ENCODE measurements at places on chromosomes 7 and 10.

DNA sequence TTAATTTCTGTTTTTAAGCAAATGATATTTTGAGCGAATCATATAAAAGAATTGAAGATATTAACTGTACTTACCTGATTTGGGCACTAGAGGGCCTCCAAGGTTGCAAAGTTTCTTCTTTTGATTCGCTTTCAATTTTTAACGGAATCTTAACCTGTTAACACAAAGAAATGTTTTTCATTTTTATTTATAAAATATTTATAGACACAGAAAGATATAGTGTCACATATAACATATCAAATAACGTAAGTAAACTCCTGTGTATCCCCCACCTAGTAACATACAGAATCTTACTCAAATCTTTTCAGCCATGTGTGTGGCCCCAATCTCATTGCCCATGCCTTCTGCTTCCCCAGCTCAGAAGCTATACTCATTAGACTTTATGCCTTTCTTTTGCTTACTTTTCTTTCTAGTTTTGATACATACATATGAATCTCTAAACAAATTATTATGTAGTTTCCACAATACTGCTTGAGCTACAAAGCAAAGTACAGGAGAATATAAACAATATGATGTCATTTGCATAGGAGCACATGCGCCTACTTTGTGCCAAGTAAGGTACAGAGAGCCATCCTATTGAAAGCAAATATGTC lies 49.5 kb upstream of the ZPBP start:
- peak; percentile 45 for DNase-seq

DNA sequence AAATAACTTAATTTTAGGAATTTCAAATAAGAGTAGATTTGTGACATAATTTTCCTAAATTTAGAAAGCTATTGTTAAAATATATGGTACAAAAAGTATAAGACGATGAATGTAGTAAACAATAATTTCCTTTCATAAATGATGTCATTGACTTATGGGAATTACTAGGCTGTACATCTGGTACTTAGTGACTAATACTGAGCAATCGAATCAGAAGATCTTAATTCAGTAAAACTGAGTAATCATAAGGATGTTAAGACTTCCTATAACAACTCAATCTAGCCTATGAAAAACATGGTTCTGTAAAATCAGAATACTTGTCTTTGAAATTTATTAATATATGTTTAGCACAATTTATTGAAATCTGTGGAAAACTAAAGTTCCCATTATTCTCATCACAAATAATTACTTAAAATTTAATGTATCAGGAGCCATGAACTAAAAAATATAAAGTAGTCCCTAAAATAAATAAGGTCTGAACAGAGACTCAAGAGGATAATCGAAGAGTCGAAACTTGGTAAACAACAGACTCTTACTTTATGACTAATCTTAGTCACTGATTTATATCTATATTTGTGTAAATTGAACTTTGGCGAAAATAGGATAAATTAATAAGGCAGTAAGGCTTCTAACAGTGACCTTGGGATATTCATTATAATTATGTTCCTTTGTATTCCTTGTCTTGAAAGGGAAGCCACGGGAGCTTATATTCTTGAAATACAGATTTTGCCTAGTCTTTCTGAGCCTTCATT lies 142.1 kb downstream of the HGF start:
- DNase-seq = no peak

GRCh38 chr10:93352638-93353383 lies 129.3 kb downstream of the MYOF start:
- peak; percentile 11 for DNase-seq

DNA sequence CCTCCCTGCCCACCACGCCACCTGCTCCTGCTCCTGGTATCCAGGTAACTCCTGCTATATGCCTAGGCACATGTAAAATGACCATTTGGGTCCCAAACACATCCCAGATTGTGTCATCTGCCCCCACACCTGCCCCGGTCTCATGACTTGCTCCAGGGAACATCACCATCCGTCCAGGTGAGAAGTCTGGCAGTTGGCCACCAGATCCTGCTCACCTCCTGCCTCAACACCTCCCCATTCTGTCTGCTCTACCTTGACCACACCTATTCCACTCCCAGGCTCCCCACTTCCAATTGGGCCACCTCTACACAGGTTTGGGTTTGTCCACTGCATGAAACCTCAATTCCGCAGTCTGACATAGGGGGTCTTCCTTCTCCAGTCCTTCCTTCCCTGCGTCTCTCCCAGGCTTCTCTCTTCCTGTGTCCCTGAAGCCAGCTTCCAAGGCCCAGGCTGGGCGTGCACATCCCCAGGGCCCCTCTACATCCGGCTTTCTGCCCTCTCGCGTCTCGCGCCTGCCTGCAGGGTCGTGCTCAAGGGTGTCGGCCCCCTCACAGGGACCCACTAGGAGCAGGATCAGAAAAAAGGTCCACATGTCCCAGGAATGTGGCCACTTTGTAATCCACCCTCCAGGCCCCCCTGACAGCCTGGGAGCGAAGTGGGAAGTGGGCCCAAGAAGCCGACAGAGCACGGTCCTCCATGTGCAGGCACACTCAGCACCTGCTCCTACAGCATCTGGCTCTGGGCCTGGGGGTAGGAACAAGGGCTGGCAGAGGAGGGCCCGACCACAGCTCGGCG lies 49.3 kb upstream of the DAGLB start:
- DNase-seq = no peak

- no peak for DNase-seq
These were observed 19.8 kb downstream of the NUB1 start for GRCh38 chr7:151361193-151361959.

DNA sequence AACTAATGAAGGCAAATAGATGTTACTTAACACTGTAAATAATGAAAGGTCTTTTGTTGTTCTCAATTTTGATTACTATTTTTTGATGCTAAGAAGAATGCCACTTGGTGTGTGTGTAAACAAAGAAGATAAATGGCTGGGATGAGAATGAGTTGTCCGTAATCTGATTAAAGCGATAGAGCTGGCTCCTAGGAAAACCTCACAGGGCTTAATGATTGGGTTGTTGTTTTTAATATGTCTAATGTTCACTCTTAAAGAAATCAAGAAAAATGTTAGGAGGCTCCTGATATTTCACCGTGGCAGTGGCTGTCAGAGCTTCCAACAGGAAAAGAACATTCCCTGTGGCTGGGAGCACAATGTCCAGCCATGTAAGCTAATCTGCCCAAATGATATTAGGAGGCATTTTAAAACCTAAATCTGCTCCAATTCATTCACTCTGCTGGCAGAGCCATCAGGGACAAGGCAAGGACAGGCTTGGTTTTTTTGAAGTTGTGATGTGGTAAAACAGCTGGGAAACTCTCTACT lies 243.9 kb downstream of the SNX10 start:
- no peak for DNase-seq

GRCh38 chr10:123796736-123797135 lies 94.9 kb downstream of the CPXM2 start:
- no peak for DNase-seq

DNA sequence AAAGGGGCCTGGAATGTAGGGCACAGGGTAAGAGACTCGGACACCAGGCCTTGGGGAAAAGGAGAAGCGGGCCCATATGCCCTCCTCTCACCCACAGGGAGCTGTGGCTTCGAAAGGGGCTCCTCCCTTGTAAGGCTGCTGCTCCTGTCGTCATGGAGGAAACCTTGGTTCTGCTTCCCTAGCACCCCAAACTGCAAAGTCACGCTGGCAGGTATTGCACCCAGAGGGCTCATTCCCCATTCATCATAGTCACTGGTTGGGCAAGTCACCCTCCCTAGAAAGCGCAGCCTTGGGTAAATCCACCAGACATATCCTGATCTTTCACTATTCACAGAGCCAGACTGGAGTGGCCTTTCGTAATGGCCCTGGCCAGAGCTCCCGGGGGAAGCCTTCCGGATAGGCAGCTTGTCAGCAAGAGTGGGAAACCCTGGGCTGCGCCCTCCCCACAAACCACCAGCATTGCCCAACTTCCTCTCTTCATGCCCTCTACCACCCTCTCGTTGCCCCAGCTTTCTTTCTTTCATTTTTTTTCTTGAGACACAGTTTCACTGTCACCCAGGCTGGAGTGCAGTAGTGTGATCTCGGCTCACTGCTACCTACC lies 121.0 kb downstream of the HIP1 start:
- DNase-seq = peak; percentile 65

DNA sequence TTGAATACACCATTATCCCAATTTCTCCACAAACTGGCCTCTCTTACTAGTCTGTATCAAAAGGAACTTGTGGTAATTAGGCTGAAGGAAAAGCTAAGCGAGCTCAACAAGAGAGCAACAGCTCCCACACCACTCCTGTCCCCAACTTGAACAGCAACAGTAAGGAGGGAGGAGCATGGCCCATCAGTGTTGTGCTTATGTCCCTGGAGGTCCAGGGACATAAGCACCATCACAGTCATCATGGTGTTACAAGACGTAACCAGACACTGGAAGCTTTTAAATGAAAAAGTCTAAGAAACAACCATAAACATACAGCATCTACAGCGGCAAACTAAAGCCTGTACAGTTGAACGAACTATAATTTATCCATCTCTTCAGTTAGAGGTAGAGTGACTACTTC lies 989 bp downstream of the ERLIN1 start:
- no peak for DNase-seq

DNA sequence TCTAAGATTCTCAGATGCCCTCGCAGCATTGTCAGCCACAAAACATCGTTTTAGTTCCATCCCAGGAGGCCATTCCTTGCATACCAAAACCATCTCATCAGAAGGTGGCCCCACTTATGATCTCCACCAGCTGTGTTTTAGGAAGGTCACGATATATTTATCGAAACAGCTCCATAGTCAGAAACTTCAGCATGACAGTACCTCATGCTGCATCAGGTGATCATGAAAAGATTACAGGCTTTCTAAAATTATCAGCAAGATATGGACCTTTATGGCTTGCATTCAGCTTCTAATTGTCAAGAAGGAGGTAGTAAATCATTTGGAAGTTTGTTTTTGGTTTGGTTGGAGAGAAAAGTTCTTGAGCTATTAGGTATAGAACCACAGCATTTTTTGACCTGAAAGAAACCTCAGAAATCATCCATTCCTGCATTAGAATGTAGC lies 20.0 kb downstream of the JAZF1 start:
- DNase-seq = no peak

GRCh38 chr7:74057216-74057925 lies 26.2 kb upstream of the LIMK1 start:
- no peak for DNase-seq

DNA sequence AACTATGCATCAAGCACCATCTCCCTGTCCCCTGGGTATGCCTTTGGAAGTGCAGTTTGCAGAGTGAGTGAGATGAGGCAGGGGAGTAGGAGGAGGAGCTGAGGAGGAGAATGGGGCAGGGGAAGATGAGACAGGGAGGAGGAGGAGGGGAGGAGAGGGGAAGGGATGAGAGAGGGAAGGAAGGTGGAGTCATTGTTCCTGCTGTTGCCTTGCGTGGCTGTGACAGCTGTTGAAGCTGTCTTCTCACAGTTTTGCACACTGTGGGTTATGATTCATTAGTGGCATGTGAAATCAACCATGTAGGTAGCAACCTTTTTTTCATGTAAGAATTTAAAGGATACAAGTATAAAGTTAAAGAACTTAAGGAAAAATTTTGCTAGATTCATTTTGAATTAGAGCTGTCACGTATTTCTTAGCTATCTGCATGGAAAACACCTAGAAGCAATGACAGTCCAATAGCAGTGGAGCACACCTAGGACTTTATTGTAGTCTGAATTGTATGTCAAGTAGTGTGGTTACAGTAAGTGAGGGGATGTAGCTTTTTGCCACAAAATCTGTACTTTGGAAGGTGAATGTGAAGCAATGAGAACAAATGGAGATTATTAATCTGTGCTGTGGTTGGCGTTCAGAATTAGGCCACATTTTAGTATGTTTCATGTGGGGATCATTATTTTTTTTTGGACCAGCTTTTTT lies 21.7 kb downstream of the CCM2 start:
- DNase-seq = no peak

GRCh38 chr10:131536676-131537075 lies 225.2 kb upstream of the TCERG1L start:
- no peak for DNase-seq

GRCh38 chr10:112271982-112272381 lies 11.2 kb upstream of the TECTB start:
- no peak for DNase-seq

DNA sequence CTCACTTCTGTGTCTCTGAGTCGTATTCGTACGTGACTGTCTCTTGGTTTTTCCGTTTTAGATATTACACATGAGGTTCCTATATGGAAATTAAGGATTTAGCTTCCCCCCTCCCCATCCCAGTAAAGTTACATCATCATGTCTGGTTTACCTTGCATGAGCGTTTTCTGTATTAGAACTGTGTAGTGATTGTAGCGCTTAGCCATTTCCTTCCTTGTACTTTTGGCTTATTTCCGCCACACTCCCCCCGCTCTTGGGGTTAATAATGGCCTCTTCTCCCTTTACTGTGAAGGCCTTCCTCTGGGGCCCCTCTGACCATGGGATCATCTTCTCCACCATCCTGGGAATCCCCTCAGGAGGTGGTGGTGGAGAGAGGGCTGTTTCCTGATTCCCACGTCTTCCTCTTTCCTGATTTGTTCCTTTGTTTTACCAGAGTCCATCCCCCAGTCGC lies 27.2 kb upstream of the AP5Z1 start:
- DNase-seq = no peak

- no peak for DNase-seq
These were observed 80.2 kb downstream of the VWDE start for GRCh38 chr7:12323415-12323814.

DNA sequence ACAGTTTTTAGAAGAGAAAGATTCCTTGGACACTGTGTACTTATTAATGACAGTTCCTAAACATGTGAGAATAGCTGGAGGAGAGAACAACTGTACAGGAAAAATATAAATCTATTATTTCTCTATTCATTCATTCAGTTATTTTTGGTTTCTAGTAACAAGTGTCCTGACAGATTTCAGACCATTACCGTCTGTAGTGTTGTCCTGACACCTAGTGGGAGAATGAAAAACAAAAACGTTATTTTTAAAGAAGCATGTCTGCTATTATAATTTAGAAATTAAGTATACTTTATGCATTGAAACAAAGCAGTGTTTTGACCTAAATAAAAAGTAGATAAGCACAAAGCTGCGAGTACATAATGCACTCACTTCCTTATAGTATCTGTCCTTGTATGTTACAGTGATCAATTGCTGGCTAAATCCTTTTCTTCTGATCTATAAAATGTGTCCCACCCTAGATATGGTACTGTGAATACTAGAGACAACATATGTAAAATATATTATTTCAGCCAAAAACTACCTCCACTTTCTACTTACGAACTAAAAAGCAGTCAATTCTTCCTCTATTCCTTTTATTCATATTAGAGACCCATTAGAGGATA lies 575.6 kb downstream of the ARL4A start:
- DNase-seq = no peak

- DNase-seq = no peak
These were observed 68.0 kb upstream of the LRRC4 start for GRCh38 chr7:128099204-128099671.
